Daoy (cell line): ENCODE measurements at places on chromosomes 7 and 10.
A peak's percentile ranks its signal among the peaks of the same experiment; 100 is the strongest.

DNA sequence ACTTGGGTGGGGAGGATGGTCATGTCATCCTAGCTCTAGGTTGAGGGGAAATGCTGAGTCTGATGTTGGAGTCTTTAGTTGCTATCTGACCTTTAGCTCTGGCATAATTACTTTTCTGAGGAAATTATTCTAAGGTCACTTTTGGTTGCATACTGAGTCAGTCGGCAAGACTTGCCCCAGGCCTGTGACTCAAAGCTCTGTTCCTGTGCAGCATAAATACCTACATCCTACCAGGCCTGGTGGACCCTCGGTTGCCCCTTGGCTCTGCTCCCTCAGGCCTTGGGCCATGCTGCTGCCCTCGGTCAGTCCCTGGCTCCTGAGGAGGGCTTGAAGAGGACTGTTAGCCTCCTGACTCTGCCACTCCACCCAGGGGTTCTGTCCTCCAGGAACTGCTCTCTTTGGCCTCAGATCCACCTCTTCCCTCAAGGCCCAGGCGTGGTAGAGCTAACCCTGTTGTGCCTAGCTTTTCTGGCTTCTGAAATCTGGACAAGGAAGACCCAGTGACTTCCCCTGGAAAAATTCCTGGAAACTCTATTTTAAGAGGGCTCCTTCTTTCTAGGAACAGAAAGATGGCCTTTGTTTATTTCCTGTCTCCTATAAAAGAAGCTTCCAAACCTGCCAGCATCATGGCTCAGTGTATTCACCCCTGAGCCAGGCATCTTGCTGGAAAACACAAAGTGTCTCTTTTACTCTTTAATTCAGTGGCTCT, 71.2 kb downstream of the TMEM178B start:
- peak; percentile 34 for DNase-seq

DNA sequence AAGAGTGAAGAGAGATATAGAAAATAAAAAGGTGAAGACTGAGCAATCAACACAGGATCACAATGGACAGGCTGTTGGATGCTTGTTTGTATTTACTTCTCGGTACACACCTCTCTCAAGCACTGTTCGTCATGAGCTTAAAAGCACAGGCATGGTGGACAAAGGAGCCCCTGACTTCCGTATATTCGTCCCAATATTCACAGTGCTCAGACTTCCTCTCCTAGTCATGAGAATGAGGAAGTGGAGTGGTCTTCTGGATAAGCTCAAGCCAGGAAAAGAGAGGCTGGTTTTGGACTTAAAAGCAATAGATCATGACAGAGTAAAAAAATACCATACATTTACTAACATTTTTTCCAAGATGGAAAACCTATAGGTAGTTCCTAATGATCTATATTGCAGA, 172.5 kb downstream of the SORCS1 start:
- no peak for DNase-seq

- DNase-seq: no peak
These were observed 187.1 kb downstream of the LRRC4 start for GRCh38 chr7:127844165-127844564.

- no peak for DNase-seq
These were observed 264.0 kb upstream of the CDC14C start for GRCh38 chr7:48660306-48660870.

GRCh38 chr7:152891160-152891621, 131.6 kb downstream of the ACTR3B start:
- DNase-seq: no peak

DNA sequence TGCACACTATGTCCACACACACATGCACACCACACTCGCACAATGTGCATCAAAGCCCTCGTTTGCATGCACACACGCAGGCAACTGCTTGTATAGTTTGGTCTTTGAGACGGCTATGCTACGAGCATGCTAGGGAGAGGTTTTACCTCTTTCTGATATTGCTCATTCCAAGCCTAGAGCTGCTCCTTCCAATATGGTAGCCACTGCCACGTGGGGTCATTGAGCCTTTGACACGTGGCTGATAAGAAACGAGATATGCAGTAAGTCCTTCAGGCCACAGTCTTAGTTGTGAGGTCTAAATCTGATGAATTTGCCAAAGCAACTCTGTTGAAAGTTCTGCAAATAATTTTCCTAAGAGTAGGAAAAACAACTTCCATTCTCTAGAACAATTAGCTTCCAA, 204.4 kb downstream of the KLF6 start:
- no peak for DNase-seq

GRCh38 chr10:29849886-29850285, 209.5 kb downstream of the JCAD start:
- DNase-seq: no peak

DNA sequence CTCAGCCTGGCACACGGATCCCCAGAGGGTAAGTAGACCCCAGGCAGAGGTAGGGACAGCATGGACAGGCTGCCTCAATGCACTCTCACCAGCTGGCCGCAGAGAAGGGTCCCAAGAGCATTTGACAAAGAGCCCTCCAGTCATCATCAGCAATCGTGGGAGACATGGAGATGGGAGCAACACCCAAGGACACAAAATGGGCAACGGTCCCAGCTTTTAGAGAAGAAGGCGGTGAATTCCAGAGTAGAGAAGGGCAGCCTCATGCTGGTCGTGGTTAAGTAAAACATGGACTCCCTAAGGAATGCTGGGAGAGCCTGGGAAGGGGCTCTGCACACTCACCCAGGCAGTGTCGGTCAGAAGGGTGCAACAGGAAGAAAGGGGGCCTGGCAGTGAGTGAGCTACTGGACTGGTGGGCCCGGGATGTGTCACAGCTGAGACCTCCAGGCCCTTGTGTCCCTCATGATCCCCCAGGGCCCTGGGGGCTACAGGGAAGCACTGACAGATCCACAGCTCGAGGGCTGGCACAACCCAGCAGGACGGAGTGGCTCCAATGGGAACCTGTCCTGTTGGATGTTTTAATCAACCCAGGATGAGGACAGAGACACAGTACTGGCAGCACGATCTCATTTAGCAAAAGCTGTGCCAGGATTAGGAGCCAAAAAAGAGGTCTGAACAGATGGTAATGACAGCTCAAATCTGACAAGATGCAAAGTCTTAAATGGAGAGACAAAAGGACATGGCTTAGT, 147.1 kb downstream of the NEURL1 start:
- no peak for DNase-seq

- no peak for DNase-seq
These were observed at the start of gene NKX6-2 for GRCh38 chr10:132785723-132786475. NKX6-2 (minus strand) TSS chr10:132786147; CDS start chr10:132785948, 199 bp downstream.

DNA sequence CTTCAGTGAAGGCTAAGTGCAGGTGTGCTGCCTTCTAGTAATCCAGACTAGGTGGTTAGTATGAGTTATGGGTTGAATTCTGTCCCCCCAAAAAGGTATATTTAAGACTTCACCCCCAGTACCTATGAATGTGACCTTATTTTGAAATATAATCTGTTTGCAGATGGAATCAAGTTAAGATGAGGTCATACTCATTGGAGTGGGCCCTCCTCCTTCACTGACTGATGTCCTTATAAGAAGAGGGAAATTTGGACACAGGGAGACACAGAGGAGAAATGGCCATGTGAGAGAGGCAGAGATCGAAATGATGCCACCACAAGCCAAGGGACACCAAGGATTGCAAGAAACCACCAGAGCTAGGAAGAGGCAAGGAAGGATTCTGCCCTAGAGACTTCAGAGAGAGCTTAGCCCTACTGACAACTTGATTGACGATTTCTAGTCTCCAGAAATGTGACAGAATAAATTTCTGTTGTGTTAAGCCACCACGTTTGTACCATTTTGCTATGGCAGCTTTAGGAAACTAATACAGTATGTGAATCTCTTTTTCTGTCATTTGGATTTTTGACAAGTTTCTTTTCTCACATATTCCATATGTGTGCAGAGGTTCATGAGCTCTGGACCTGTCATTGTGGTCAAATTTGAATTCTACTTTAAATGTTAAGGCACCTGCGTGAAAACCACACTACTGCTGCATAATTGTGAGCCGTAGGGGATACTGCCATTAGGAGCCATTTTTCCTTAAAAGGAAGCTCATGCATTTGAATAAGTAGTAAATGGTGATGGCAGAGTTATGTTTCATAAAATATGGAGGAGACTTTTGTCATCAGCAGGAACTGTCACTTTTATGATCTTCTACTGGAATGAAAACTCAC, 2.6 kb upstream of the RPA3 start:
- no peak for DNase-seq

- no peak for DNase-seq
These were observed 44.4 kb downstream of the TMEM270 start for GRCh38 chr7:73905360-73905759.

DNA sequence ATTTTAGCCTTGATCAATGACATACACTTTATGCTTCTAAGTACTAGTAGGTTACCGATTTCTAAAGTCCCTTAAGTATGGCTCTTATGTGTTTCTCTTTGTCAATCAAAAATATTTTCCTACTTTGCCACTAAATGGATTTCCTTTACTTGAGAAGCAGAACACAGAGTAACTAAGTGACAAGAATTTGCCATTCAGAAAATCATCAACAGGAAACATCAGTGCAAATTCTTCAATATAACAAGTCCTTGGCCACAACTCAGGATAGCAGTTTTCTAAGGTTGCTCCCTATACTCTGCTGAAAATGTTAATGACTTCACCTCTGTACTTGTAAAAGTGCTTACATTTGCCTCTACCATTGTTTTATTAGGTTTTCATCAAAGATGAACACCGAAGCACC, 239.6 kb upstream of the SLC26A5 start:
- DNase-seq: no peak

DNA sequence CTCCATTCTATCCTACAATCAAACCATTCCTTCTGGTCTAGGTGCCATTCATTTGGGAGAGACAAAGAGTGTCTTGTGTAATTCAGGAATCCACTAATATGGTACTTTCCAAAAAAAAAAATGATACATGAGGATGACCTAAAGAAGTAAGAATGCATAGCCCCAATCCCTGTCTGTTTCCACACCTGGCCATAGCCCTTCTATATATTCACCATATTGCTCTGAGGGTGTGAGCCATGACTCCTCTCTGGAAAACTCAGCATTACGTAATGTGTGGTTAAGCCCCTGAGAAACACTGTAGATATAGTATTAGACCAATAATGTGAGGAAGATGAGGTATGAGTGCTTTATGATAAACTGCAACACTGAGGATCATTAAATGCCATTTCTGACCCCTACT, 592.7 kb downstream of the INHBA start:
- DNase-seq: peak; percentile 92

GRCh38 chr10:30854656-30855055, 177.0 kb downstream of the ZNF438 start:
- no peak for DNase-seq

GRCh38 chr7:80611779-80612178, 26.7 kb upstream of the CD36 start:
- DNase-seq: peak; percentile 25

DNA sequence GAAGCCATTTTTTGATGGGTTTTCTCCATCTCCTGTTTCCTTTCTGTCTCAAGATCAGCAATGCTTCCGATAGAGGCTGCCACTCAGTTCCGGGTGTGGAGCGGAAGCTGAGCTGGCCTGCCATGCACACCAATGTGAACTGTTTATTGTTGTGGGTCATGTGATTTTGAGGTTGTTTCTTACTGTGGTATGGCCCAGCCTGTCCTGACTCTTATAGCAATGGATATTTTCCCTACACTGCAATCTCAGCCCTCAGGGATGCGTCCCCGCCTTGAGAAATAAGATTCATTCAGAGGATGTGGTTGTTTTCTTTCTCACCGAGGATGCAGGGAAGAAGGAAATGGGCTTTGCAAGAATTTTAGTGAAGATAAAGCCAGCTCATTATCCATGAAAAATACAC, 134.7 kb downstream of the PFKFB3 start:
- DNase-seq: peak; percentile 13

DNA sequence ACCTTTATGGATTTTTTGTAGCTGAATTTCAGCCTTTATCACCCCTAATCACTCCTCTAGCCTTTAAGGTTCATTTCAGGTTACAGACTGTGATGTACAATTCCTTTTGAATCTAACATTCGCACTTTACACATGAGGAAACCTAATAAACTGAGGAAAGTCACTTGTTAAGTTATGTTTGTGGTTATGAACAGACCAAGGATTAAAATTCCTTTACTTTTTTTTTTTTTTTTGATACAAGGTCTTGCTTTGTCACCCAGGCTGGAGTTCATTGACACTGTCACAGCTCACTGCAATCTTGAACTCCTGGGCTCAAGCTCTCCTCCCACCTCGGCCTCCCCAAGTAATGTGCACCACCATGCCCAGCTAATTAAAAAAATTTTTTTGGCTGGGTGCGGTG, 3.6 kb downstream of the MCU start:
- DNase-seq: no peak

DNA sequence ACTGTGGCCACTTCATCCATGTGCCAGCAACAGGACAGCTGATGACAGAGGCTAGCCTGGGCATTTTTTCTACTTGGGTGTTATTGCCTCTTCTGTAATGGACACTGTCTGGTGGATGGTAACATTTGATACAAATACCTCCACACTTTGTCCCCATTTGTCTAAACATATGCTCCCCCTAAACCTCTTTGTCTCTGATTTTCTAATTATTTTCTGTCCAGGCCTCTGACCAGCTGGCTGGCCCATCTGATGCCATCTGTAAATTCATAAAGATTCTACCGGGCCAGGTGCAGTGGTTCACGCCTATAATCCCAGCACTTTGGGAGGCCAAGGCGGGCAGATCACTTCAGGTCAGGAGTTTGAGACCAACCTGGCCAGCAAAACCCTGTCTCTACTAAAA, 84.7 kb upstream of the IFRD1 start:
- DNase-seq: no peak

DNA sequence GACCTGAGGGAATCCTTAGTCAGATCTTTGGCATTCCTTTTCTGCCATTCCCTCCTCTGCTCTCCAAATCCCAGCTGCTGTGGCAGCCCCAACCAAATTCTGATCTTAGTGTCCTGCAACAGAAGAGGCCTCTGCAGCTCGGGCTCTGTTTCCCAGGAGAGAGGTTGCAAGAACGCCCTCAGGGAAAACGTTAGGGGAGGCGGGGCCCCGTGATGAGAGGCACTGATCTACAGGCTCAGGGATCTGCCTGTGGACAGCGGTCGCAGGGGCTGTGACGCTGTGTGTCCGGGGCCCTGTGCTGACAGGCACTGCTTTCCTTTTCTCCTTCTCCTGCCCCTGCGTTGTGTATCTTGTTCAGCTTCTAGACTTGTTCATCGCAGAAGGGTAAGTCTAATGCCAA, 57.3 kb upstream of the DPYSL4 start:
- DNase-seq: no peak

- no peak for DNase-seq
These were observed 94.8 kb downstream of the POLL start for GRCh38 chr10:101493249-101493648.

- DNase-seq: no peak
These were observed 769.6 kb downstream of the GRID1 start for GRCh38 chr10:85597006-85597405.
